GM12865 (cell line): ENCODE measurements at places on chromosomes 2 and 18.

DNA sequence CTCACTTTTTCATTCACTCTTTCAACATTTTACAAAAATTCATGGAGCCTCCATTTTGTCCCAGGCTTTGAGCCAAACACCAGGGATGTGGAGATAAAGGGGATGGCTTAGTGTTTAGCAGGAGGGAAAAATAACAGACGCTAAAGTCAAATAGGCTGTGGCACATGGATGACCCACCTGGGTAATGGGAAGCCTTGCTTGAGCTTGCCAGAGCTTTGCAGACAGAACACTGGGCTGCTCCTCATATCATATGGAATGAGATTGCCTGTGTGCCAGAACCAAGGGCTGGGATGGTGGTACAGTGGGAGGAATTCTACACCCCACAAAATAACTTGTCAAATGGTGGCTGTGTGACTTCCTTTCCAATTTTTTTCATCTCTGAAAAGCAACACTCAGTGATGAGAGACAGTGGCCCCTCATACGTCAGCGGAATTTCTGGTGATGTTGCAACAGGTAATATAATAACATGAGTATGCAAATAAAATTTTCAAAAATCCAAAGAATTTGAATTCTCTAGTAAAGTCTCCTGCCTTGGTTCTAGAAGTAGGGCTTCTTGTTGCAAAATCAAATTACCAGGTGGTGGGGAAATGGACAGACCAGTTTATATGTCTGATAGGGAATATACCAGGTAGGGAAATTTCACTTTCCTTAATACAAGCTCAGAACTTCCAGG, 252.9 kb downstream of the CLIP4 start:
- no peak for DNase-seq

- no peak for DNase-seq
Measured at GRCh38 chr2:217978536-217979150, 24.2 kb downstream of the TNS1 start.

DNA sequence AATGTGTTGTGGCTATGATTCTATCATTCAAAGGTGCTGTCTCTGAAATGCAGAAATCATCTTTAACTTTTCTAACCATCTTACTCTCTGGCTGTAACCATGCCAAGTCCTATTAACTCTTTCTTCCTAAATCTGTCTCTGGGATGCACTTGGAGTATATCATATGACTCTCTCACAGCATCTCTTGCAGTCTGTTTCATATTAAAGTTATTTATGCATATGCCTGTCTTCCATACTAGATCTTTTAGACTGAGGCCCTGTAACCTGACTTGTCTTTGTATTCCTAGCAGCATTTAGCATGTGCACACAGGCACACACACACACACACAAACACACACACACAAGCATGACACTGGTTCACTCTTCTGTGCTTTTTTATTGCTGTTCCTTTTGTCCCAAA, 320.6 kb downstream of the ETAA1 start:
- no peak for DNase-seq

DNA sequence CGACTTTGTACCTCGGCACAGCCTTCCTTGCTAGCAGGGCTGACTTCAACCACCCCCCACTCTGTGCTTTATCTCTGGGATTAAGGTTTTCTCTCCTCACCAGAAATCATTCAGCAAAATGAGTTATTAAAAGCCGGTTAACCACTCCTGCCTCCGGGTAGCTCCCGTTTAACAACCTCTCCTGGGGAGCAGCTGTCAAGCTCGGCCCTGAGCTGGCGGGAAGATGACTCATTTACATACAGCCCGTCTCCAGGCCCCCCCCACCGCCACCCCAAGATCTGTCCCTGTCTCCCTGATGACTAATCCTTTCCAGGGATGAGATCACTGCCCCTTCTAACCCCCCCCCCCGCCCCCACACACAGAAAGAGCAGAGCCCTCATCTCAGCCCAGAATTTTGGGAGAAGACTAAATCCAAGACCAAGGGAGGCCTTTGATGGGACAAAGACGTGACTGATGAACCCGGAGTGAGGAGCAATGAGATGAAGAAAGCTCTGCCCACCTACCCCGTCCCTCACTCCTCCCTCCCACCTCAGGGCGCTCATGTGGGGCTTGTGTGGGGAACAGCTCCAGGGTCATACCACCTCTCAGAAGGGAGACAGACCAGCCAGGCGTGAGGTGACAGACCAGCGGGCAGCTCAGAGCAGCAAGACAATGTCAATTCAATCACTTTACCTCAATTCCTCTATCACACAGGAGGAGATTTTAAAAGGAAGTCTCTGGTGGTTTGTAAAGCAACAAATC, 131.4 kb downstream of the MSH2 start:
- DNase-seq = no peak

GRCh38 chr2:121470917-121471316, 59.8 kb upstream of the RNU4ATAC start:
- DNase-seq = no peak

DNA sequence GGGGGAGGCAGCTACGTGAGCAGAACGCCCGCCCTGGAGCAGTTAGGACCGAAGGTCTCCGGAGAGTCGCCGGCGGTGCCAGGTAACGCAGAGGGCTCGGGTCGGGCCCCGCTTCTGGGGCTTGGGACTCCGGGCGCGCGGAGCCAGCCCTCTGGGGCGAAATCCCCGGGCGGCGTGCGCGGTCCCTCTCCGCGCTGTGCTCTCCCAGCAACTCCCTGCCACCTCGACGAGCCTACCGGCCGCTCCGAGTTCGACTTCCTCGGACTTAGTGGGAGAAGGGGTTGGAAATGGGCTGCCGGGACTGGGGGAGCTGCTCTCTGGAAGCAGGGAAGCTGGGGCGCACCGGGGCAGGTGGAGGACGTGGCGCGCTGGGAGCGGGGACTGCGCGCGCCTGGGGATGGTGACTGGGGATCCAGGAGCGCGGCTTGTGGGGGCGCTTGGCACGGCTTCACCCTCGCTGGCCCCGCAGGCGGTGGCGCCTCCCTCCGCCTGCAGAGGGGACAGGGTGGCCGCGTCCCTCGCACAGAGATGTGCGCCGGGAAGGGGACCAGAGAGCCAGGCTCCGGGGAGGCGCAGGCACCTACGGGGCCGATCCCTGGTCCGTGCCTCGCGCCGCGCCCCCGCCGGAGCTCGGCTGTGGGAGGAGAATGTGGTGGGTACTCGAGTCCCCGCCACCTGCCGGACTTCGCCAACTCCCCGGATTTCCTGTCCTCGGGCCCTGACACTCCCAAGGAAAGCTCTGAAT, 688 bp downstream of the CDH20 start:
- DNase-seq = no peak

DNA sequence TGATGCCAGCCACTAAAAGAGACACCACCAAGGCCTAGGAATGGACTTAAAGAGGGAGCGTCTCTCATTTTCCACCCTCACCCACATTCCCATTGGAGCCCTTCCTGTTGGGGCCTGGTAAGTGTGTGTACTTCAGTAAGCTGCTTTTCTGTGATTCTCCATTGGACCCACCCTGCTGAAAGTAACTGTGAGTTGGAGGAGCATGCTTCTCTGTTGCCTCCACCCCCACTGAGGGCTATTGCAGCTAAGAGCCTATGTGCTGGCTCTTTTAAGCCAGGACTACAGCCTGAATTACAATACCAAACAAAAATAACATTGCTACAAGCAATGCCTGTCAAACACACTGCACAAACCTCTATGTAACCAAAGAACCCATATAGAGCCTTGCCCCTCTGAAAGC, 81.1 kb downstream of the TRABD2A start:
- no peak for DNase-seq

- DNase-seq = no peak
Measured at GRCh38 chr2:54667266-54667639, 56.2 kb upstream of the EML6 start.

DNA sequence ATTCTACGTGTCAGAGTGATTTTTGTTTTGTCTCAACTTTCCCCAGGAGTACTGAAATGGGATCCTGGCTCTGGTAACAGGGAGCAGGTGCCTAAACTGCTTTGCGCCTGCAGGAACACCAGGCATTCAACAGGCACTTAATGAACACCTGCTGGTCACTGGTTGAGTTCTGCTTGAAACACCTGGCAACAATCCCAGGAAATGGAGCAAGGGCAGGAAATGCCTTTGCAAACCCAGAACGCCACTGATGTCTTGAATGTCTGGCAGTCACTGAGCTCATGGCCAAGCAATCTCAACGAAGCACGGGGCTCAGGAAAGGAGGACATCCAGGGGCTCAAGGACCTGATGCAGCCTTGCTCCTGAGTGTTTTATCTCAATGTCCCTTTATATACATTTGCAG, 360.0 kb upstream of the RAB6C start:
- DNase-seq = no peak

GRCh38 chr2:192072261-192072660, 122.5 kb downstream of the TMEFF2 start:
- DNase-seq = no peak

GRCh38 chr2:235868645-235869044, 299.5 kb downstream of the GBX2 start:
- no peak for DNase-seq

- DNase-seq = no peak
Measured at GRCh38 chr18:48295586-48296311, 113.4 kb downstream of the ZBTB7C start.

DNA sequence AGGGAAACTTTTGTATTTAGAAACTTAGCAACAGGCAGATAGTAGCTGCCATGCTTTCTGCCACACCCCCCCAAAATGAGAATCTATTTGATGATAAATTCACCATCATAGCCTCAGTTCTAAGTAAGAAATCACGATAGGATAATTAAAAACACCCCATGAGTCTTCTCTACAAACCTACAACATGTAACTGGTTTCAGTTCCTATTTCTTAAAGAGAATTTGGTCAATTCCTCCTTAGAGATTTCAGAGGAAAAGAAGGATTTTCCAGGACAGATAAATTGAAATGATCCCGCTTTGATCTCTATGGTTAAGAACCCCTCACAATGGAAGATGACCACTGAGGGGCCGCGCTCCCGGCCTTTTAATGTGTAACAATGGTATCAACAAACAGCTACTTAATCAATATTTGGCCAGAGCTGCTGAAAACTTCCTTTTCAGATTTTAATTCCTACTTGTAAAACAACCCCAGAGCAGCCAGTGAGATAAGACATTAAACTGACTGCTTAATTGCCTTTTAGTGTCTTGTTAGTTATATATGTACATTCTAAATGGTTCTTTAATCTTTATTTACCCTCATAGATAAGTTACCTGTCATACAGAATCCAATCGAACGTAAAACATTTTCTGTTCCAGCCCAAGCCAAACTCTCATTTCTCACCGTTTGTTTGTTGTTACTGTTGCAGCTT, 10.1 kb downstream of the PAX3 start:
- DNase-seq = no peak

DNA sequence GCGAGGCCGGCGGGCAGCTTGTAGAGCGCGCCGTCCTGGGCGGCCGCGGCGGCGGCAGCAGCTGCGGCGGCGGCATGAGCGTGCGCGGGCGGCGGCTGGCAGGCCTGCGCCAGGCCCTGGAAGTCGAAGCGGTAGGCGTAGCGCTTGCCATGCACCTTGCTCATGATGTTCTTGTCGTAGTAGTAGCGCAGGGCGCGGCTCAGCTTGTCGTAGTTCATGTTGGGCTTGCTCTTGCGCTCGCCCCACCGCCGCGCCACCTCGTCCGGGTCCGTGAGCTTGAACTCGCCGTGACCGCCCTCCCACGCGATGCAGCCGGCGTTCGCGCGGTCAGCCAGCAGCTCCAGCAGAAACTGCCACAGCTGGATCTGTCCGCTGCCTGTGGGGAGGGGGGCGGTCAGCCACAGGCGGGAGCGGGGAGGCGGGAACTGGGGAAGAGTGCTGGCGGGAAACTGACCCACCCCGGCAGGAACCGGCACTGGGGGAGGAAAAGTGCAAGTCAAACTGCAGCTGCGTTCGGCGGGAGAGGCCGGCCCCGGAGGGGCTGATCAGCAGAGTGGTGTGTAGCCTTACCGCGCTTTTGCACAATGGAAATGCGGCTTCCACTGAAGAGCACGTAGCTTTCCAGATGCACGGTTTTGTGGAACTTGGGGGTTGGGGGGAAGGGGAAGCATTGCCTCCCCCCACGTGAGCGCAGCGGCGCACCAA, 3.0 kb downstream of the FEV start:
- no peak for DNase-seq
